Mammary epithelial cell (primary cell): ENCODE measurements at places on chromosomes 5 and 9.

- DNase-seq = no peak
Observed at GRCh38 chr9:35089434-35089833, 7.0 kb downstream of the PIGO start.

DNA sequence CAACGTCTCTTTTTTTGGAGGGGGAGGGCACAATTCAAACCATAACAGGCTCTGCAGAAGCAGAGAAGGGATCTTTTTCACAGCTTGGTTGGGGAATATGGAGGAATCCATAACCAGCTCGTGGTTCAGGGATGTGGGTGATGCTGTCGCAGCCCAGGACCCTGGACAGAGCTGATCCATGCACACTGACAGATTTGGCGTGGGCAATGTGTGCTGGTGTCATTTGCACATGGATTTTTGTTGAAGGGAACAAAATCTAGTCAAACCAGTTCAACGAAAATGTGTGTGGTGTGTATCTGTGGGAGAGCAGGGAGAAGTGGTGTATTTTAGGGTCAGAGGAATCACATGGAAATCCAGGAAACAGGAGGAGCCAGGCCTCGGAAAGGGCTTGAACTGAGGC lies 4.2 kb downstream of the DOCK2 start:
- peak; percentile 59 for DNase-seq

DNA sequence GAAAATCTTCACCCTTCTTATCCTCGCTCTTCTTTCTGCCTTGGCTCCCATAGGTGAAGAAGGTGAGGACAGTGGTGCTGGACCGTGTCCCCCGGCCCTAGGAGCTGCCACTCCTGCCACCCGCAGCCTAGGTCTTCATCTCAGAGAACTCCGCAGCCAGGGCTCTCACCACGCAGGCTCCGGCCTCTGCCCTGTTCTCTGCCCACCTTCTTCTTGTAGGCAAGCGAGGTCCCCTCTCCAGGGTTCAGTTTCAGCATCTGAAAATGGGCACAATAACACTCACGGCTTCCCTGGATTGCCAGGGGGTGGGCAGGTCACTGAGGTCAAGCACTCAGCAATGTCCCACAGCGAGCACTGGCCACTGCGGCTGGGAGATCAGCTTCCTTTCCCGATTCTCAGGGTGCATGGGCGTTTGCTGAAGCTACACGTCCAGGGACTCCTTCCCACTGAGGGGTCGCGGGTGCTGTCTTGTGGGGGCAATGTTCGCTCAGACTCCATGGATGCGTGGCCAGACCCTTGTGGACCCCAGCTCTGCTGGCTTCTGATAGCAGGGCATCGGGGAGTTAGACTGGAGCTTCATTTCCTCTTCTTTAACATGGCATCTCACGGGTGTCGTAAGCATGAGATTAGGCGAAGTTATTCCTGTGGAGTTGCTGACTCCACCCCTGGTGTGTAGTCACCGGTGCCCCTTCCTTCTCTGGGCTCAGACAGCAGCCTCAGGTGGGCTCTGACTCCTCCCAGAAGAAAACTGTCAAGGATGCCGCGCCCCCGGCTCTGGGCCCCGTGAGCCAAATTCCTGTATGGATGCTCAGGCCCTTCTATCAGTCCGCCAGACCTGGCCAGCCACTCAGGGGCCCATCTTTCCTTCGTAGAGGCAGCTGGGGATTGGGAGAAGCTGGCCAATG lies 145.1 kb upstream of the IRX2 start:
- no peak for DNase-seq

DNA sequence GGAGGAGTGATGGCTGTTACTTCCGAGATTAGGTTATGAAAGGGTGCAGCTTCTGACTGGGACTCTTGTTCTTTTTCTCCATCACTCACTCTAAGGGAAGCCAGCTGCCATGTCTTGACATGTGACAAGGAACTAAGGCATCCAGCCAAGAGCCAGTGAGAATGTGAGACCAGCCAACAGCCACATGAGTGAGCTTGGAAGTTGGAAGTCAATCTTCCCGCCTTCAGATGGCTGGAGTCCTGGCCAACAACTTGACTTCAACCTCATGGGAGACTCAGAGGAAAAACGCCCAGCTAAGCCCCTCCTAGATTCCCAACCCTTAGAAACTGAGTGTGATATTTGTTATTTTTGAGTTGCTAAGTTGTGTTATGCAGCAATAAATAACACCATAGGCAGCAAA lies 201.1 kb downstream of the SNX18 start:
- no peak for DNase-seq

DNA sequence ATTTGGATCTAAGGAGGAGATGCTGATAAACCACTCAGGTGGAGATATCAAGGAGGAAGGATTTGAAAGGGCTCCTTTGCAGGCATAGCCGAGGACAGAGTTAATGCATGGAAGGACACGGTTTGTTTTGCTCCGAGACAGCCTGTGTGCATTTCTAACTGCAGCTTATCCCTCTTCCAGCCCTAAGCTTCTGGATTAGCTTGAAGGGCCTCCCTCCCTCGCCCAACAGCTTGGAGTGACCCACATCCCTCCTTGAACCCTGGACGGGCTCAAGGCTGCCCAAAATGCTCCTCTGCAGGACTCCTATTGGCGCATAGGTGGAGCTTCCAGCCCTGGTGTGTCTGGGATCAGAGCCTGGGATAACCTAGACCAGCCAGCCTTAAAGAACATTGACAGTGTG lies 66.7 kb downstream of the PPARGC1B start:
- no peak for DNase-seq

- DNase-seq = no peak
Observed at GRCh38 chr9:26191711-26192110, 513.5 kb upstream of the TUSC1 start.

DNA sequence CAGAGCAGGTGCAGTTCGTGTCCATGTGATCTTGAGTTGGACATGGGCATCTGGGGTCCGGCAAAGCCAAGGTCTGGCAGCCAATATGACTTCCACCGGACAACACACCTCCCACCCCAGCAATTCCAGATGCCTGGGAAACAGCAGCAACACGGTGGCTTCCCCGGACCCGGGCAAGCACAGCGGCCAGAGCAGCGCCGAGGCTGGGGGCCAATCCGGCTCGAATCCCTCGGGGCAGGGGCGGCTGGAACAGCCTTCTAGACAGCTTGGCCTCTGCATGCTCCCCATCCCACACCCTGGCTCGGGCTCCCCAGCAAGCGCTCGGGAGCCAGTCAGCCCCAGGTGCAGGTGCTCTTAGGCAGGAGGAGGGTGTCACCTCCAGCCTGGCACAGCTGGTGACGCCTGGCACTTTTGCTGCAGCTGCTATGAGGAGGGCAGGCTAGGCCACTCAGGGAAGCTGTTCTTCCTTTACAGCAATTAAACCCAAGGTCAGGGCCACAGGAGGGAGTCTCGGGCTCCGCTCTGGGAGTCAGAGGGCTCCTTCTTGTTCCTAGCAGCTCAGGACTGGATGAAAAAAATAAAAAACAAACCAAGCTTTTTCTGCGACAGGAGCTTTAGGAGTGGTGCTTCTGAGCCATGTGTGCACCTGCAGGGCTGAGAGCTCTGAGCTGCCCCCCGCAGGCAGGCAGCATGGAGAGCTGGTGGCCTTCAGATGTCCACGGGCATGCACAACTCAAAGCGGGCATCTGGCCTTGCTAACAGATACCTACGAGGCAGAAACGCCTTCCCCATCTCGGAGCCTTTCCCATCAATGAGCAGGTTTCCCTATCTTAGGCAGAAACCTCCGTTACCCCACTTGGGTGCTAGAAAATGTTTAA lies 28.2 kb downstream of the DBH start:
- no peak for DNase-seq

DNA sequence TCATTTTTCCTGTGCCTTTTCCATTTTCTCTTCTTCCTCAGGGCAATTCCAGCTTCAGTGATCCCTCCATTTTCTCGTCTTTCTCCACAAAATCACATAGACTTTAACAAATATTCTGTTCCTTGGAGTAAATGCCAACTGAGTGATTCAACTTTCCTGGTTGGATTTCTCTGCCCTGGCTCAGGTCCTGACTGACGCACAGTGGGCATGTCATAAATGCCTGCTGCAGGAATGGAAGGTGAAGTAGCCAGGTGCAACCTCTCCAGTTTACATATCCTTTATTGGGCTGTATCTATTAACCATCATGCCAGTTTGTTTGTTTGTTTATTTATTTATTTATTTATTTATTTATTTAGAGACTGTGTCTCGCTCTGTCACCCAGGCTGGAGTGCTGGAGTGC lies 95.1 kb downstream of the MEF2C start:
- DNase-seq = no peak
